Activated naive CD8-positive, alpha-beta T cell treated with anti-CD3 and anti-CD28 coated beads, Interleukin-2, amount 10 ng/mL, durations not matched to agents 7 days and 5 days (primary cell): ENCODE measurements at places on chromosomes 16 and 17. TPM values are rescaled to one million over a fixed set of nuclear protein-coding genes. Genes with fewer than 3 reads are reported as not detected.

ADAMTS18 gene
- total RNA-seq: not detected

PPL gene
- not detected for total RNA-seq

DNA sequence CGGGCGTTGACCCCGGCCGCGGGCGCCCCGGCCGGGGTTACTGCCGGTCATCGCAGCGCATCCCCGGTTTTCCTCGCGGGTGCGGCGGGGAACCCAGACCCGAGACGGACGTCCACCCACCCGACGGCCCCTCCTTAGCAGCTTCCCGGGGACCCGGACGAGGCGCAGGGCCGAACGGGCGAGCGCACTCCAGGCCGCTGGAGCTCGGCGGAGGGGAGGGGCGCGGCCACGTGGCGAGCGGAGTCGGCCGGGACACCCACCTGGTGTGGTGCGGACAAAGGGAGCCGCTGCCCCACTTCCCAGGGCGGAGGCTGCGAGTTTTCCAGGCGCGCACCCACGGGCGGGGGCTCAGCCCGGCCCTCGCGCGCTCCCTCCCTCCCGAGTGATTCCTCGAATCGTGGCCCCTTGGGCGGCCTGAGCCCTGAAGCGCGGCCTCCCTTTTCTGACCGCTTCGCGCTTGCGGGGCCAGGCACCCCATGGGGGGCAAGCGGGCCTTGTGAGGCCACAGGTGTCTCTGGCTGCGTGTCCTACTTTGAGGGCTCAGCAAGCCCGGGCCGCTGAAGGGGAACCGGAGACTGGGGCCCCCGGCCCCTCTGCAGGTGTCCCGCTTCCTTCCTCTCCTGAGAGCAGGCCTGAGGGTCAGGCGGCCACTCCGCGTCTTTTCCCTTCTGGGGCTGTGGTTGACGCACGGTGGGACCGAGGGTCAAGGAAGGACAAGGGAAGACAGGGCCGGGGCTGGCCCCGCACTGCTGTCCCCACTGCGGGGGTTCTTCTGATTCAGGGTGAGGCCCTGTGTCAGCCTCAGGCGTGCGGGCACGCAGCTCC is 1.1 kb upstream of the FASN start:
- H3K4me3 ChIP-seq: peak overlapping the region; percentile 87
- H3K4me1 ChIP-seq: peaks cover 5% of the 10 kb centered on the region
- no peaks in the 10 kb centered on the region for H3K36me3 ChIP-seq
- peak overlapping the region; percentile 84 for H3K27ac ChIP-seq
- H3K27me3 ChIP-seq: no peaks in the 10 kb centered on the region
- DNase-seq: no peak

DNA sequence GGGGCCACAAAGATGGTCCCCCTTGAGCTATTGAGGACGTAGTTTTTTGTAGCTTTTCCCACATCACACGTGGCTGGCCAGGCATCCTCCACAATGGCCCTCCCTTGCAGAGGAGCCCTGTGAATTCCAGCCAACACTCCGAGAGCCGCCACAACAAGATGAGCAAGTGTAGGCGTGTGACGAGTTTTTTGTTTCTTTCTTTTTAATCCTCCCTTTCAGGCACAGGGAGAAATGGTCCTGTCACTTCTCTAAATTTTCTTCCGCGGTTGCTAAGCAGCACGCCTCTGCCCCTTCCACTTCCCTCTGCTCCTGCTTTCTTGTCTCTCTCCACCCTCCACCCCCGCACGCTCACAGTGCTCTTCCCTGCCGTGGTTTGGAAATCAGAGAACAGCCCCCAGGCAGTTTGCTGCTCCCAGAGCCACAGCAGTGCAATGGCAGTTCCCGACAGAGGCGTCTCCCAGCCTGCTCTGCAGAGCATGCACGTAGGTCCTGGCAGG is 68.0 kb upstream of the MRTFB start:
- no peak for DNase-seq
- peaks cover 9% of the 10 kb centered on the region for H3K4me1 ChIP-seq
- H3K27ac ChIP-seq: no peak overlapping the region
- no peaks in the 10 kb centered on the region for H3K36me3 ChIP-seq
- H3K27me3 ChIP-seq: peaks cover 12% of the 10 kb centered on the region

GRCh38 chr17:77497578-77497934 is 356.8 kb downstream of the SEC14L1 start:
- H3K4me1 ChIP-seq: peaks cover 3% of the 10 kb centered on the region
- H3K27me3 ChIP-seq: no peaks in the 10 kb centered on the region
- peak; percentile 24 for DNase-seq
- H3K27ac ChIP-seq: no peak overlapping the region
- H3K36me3 ChIP-seq: peaks cover 18% of the 10 kb centered on the region

SMURF2 gene
- 24.9 TPM for total RNA-seq

DNA sequence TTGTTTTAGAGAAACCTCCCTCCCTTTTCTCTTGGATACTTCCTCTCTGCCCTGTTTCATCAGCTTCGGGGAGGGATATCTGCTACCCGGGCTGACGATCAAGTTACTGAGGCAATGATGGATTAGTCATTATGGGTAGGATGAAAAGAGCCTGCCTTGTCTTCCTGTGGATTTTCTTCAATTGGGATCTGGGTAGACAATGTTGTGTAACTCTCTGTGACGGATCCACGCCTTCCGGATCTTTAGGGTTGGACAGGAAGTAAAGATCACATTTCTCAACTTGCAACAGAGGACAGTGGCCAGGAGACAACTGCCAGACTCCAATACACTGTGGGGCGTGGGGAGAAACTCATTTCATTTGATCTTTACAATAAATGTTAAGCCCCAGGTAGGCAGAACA is 11.3 kb upstream of the CHST6 start:
- H3K27me3 ChIP-seq: peaks cover 9% of the 10 kb centered on the region
- H3K4me1 ChIP-seq: no peaks in the 10 kb centered on the region
- no peak overlapping the region for H3K4me3 ChIP-seq
- H3K27ac ChIP-seq: no peak overlapping the region
- H3K36me3 ChIP-seq: no peaks in the 10 kb centered on the region
- no peak for DNase-seq

DNA sequence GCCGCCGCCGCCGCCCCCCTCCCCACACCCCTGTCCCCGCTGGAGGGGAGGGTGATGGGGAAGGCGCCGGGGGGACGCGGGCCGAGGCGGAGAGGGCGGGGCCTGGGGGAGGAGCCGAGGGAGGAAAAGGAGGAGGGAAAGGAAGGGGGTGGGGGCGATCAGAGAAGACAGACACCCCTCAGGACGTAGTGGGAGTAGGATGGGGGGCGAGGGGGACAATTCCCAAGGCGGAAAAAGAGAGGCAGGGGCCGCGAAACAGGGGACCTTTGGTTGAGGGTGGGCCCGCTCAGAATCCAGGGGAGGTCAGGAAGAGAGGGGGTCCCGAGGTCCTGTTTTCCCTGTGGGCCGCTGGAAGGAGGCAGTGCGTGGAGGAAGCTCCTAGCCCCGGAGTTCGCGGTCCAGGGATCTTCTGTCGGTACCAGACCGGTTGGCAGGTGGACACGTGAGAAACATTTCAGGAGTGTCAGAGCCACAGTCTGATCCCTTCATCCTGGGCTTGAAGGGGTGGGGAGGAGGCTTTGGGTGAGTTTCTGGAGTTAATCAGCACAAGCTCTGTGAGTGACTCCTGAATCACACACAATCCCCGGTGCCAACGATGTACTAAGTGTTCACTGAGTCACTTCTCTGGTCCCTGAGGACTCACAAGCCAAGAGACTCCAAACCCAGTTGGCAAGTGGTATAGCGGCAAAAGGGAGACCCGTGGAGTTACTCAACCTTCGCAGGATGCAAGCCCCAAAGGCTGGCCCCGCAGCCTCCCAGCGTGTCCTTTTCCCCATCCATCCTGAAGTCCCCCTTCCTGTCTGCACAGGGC is at the start of gene XYLT1:
TSS of gene XYLT1 (minus strand) at position 53 of the 811 bp plus-strand sequence. CDS start 164 bp downstream, outside the sequence.
- peak within 1 kb of the TSS; percentile 82 for H3K27ac ChIP-seq
- H3K4me1 ChIP-seq: peaks cover 43% of the 10 kb centered on the region
- H3K36me3 ChIP-seq: peaks cover 28% of the 10 kb centered on the region
- peak within 1 kb of the TSS; percentile 93 for H3K4me3 ChIP-seq

DNA sequence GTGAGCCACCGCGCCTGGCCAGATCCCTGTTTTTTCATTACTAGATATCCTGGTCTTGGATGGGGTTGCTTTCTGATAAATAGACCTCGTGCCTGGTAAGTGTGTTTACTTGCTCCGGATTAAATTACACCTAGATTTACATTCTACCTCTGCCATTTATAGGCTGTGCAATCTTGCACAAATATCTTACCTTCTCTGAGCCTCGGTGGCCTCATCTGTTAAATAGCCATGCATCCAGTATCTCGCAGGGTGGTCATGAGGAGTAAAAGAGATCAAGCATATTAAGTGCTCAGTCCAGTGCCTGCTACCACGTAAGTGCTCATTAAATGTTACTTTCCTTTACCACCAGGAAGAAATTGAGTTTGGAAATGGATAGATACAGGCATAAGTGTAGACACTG is 98.4 kb downstream of the BMERB1 start:
- H3K4me1 ChIP-seq: no peaks in the 10 kb centered on the region
- H3K4me3 ChIP-seq: no peak overlapping the region
- H3K27me3 ChIP-seq: peaks cover 2% of the 10 kb centered on the region
- H3K36me3 ChIP-seq: peaks cover 2% of the 10 kb centered on the region
- H3K27ac ChIP-seq: no peak overlapping the region

GRCh38 chr16:28616636-28617035 is 6.8 kb upstream of the SULT1A1 start:
- peaks cover 4% of the 10 kb centered on the region for H3K36me3 ChIP-seq
- DNase-seq: no peak
- H3K4me1 ChIP-seq: peaks cover 2% of the 10 kb centered on the region
- H3K27me3 ChIP-seq: no peaks in the 10 kb centered on the region
- H3K4me3 ChIP-seq: no peak overlapping the region

DNA sequence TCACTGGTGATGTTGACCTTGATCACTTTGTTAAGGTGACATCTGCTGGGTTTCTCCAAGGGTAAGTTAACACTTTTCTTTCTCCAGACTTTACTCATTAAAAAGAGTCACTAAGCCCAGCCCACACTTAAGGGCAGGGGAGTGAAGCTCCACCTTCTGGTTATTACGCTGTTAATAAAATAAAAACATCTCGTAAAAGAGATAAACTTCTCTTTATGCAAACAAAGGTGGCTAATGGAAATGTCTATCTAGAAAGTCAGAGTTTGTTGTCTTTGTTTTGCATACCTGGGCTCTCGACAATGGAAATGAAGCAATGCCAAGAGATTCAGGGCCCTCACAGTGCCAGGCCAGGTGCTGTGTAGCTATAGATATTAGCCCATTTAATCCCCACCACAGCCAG is 134.4 kb downstream of the ZFHX3 start:
- H3K27me3 ChIP-seq: peaks cover 39% of the 10 kb centered on the region
- no peak overlapping the region for H3K27ac ChIP-seq
- H3K4me3 ChIP-seq: no peak overlapping the region
- no peak for DNase-seq

TBX2 gene
- not detected for total RNA-seq

CDRT4 gene
- 10.6 TPM for total RNA-seq

DNA sequence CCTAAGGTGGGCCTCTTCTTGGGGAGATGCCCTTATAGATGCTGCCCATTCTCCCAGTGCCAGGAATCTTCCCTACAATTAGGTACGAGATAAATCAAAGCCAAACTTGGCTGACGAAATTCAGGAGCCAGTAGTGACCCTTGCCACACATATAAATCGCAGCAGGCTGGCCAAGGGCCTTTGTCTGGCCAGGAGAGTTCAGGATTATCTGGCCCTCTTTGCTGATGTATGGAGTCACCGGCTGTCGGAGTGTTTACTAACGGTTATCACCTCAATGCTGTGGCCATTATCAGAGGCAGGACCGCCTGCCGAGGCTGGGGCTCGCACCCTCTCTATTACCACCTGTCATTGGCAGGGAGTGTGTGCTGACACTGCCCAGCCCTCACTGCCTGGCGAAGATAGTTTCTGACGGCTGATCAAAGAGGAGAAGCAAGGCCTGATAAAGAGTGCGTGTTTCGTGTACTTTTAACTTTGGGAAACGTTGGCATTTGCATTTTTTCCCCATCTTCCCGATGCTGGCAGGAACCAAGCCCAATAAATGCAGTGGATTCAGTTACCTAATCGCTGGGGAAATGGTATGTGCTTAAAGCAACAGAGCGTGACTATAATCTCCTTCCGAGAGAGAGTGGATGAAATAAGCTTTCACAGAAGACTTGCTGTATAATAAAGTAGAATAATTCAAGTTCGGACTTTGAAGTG is 32.8 kb upstream of the TBX2 start:
- H3K27me3 ChIP-seq: no peaks in the 10 kb centered on the region
- no peak for DNase-seq
- H3K36me3 ChIP-seq: no peaks in the 10 kb centered on the region
- no peak overlapping the region for H3K27ac ChIP-seq
- H3K4me3 ChIP-seq: no peak overlapping the region

DNA sequence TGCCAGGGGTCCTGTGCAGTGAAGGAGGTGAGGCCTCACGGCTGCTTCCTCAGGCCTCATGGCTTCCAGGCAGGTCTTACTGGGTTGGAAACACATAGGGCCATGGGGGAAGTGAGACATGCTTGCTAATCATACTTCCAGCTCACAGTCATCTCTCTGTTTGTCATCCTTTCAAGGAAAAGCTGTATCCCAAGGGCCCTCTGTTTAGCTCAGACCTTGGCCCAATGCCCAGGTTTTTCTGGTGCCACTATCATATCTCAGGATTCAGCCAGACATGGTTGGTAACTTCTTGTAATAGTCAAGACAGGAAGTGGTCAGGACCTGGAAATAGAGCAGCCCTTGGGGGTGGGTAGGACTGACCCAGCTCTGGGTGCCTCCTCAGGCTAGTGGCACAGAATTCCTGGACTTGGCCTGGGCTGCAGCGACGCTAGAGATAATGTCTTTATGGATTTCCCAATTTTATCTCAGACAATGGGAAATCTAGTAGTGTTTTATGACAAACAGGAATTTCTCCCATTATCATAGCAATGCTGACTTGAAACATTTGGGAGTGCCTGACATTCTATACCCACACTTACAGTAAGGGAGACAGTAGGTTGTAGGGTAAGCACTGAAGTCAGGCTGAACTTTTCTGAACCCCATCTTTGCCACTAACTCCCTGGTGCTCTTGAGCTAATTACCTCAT is 13.5 kb upstream of the ITGB3 start:
- peak overlapping the region; percentile 11 for H3K27ac ChIP-seq
- H3K27me3 ChIP-seq: peaks cover 14% of the 10 kb centered on the region
- no peak for DNase-seq
- H3K4me3 ChIP-seq: no peak overlapping the region

DNA sequence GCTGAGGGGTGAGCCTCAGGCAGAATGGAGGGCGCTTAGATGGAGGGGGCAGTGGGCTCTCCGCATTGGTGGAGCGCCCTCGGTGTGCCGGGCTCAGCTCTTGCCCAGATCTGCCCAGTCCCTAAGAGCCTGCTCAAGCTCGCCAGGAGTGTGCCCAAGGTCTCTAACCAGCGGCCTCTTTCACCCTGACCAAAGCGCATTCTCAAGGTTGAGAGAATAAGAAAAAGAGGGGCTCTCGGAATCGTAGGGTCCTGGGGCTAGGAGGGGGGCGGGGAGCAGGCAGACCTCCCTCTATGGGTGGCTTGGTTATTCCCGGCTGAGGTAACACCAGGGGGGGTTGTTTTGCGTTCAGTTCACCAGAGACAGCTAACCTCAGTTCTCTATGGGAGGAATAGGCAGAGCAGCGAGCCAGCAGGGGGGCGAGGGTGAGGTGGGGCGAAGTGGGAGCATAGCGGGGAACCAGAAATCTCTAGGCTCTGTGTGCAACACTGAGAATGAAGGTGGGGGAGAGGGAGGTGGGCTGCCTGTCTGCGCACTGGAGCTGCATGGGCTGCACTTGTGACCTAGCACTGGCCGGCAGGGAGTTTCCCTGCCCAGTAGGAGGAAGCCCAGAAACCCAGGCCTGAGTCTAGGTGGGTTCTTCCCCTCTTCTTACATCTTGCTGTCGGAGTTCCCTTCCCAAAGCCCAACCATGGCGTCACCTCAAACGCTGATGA is 3.0 kb downstream of the TMEM132E start:
- H3K4me1 ChIP-seq: peaks cover 7% of the 10 kb centered on the region
- H3K36me3 ChIP-seq: no peaks in the 10 kb centered on the region
- H3K27me3 ChIP-seq: peaks cover 79% of the 10 kb centered on the region

KRT20 gene
- not detected for total RNA-seq

TOM1L2 gene
- 32.9 TPM for total RNA-seq

CD300H gene
- total RNA-seq: not detected

EVPLL gene
- not detected for total RNA-seq
